Vein endothelial cell (primary cell): ENCODE measurements at places on chromosomes 3 and 15. TPM values are rescaled to one million over a fixed set of nuclear protein-coding genes. Genes with fewer than 3 reads are reported as not detected.

The PSTPIP1 gene
- total RNA-seq = not detected in 2 replicates

The OSBPL10 gene
- 32.7 and 55.8 TPM in 2 replicates for total RNA-seq

The LNP1 gene
- total RNA-seq = 0.98 and 1.6 TPM in 2 replicates

The RHOV gene
- total RNA-seq = under 0.01 and 0.10 TPM in 2 replicates

The ACKR4 gene
- 1.7 and 2.9 TPM in 2 replicates for total RNA-seq

The RPL32 gene
- total RNA-seq = 920 and 1,228 TPM in 2 replicates

The AQP9 gene
- not detected in 2 replicates for total RNA-seq

The SERPINI2 gene
- not detected in 2 replicates for total RNA-seq

The ZPLD1 gene
- total RNA-seq = under 0.01 TPM in 1 of 2 replicates, not detected in the other

The STAC gene
- total RNA-seq = 0.57 and 0.98 TPM in 2 replicates

The ZNF654 gene
- total RNA-seq = 15.0 and 18.0 TPM in 2 replicates

The CELF6 gene
- total RNA-seq = under 0.01 and 0.10 TPM in 2 replicates

The SCG5 gene
- total RNA-seq = 0.57 and 2.0 TPM in 2 replicates

The TEX55 gene
- not detected in 2 replicates for total RNA-seq

The MYRIP gene
- 17.2 and 18.3 TPM in 2 replicates for total RNA-seq
